Activated T-cell treated with anti-CD3 and anti-CD28 coated beads, Interleukin-2, amount 50 U/mL, for 72 hours (primary cell): ENCODE measurements at places on chromosomes 7 and 10. TPM values are rescaled to one million over a fixed set of nuclear protein-coding genes. Genes with fewer than 3 reads are reported as not detected.

Gene FKBP6
- total RNA-seq, result not detected

GRCh38 chr7:113307147-113307546, 188.8 kb upstream of the SMIM30 start:
- no peak overlapping the region for H3K4me3 ChIP-seq
- H3K27ac ChIP-seq, result no peak overlapping the region
- H3K36me3 ChIP-seq, result no peaks in the 10 kb centered on the region
- no peaks in the 10 kb centered on the region for H3K4me1 ChIP-seq

Gene OR9A2
- total RNA-seq, result 0.32 TPM

Gene ANKRD7
- total RNA-seq, result 1.8 TPM

DNA sequence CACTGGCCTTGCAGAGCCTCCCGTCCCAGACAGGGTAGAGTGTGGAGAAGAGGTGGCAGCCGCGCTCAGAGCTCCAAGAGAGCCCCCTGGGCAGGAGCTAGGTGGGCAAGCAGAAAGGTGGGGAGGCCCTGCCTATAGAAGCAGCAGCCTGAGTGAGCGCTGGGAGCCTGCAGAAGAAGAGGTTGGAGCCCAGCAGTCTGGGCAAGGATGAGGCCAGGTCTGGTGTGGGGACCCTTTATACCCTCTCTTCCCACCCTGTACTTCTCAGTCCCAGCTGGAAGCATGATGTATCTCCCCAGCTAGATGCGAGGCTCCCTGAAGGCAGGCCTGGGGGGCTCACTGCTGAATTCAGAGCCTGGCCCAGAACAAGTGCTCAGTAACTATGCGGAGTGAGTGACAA, 44.5 kb upstream of the ZMIZ1 start:
- H3K4me3 ChIP-seq, result no peak overlapping the region
- H3K27ac ChIP-seq, result no peak overlapping the region
- no peaks in the 10 kb centered on the region for H3K27me3 ChIP-seq
- no peaks in the 10 kb centered on the region for H3K36me3 ChIP-seq

GRCh38 chr10:124289851-124290795, 128.6 kb downstream of the OAT start:
- no peak for DNase-seq
- H3K36me3 ChIP-seq, result no peaks in the 10 kb centered on the region
- H3K4me1 ChIP-seq, result no peaks in the 10 kb centered on the region
- no peak overlapping the region for H3K27ac ChIP-seq
- H3K27me3 ChIP-seq, result no peaks in the 10 kb centered on the region

DNA sequence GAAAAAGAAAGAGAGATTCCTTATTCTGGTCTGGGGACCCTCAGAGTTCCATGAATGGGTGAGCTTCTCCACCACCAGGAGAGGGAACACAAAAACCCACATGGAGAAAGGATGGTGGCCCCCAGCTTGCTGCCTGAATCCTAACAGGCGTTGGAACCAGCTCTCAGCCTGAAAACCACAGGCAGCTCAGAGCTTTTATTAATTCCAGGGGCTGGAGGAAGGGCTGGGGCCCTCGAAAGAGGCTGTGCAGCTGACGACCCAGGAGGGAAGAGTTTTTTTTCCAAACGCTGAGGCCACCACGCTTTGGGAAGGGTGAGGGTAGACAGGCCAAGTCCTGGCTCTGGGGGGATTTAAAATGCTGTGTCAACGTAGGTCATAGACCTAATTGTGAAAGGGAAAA, 10.8 kb upstream of the ELN start:
- no peak overlapping the region for H3K4me3 ChIP-seq
- no peak overlapping the region for H3K27ac ChIP-seq
- H3K4me1 ChIP-seq, result no peaks in the 10 kb centered on the region
- no peaks in the 10 kb centered on the region for H3K36me3 ChIP-seq
- no peak for DNase-seq

GRCh38 chr10:79306644-79307220, 40.5 kb upstream of the PPIF start:
- H3K4me1 ChIP-seq, result no peaks in the 10 kb centered on the region
- H3K4me3 ChIP-seq, result no peak overlapping the region
- H3K27ac ChIP-seq, result no peak overlapping the region
- H3K27me3 ChIP-seq, result no peaks in the 10 kb centered on the region
- DNase-seq, result no peak
- peaks cover 2% of the 10 kb centered on the region for H3K36me3 ChIP-seq

- no peaks in the 10 kb centered on the region for H3K27me3 ChIP-seq
- no peak overlapping the region for H3K27ac ChIP-seq
- DNase-seq, result peak; percentile 33
- H3K4me3 ChIP-seq, result no peak overlapping the region
Observed at GRCh38 chr7:2100278-2101208, 132.2 kb downstream of the MAD1L1 start.

DNA sequence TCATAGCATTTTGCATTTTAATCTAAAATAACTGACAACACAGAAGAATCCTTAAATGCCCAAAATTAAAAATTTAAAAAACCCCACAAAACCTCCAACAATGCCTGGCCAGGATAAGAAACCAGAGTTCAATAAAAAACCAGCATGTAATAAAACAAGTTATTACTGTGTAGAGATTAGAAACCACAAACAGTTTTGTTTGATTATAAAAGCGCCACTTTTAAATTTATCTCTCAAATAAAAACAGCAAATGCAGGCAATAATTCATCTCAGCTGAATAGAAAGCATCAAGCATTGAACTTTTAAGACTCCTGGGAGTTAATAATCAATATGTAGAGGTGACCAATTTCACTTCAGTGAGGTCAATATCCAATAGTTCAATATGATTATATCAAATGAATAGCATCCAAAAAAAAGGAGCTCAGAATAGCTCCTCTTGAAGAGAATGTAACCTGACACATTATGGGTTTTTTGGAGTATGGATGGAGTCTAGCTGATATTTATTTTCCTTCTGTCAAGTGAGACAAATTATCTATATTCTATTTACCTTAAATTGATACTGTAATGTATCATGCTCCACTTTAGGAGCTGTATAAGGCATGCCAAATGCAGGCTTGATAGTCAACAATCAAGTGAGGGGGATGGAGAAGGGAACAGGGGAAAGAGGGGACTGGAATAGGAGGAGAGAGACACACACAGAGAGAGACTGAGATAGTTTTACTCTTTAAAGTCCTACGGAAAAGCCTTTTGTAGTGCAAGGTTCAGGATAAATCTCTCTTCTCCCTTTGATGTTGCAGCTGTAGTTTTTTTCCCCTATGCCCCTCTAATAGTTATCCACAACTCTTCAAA, 130.9 kb downstream of the RSU1 start:
- no peaks in the 10 kb centered on the region for H3K4me1 ChIP-seq
- no peak for DNase-seq
- no peak overlapping the region for H3K27ac ChIP-seq
- no peaks in the 10 kb centered on the region for H3K27me3 ChIP-seq
- H3K36me3 ChIP-seq, result no peaks in the 10 kb centered on the region
- H3K4me3 ChIP-seq, result no peak overlapping the region

DNA sequence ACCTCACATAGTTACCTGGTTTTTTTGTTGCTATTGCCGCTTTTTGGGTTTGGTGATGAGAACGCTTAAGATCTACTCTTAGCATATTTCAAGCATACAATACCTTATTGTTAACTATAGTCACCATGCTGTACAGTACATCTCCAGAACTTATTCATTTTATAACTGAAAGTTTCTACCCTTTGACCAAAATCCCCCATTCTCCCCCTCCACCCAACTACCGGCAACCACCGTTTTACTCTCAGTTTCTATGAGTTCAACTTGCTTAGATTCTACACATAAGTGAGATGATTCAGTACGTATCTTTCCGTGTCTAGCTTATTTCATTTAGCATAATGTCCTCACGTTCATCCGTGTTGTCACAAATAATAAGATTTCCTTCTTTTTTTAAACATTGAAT, 86.7 kb upstream of the IL6 start:
- no peak overlapping the region for H3K27ac ChIP-seq
- H3K36me3 ChIP-seq, result peaks cover 19% of the 10 kb centered on the region
- peak overlapping the region; percentile 0 for H3K4me3 ChIP-seq
- peak; percentile 63 for DNase-seq

Gene PRKCQ
- 49.2 TPM for total RNA-seq

Gene VPS41
- 64.9 TPM for total RNA-seq

GRCh38 chr10:69425041-69425440, 8.3 kb upstream of the TACR2 start:
- H3K36me3 ChIP-seq, result no peaks in the 10 kb centered on the region
- H3K4me1 ChIP-seq, result peaks cover 45% of the 10 kb centered on the region
- DNase-seq, result no peak
- H3K27ac ChIP-seq, result no peak overlapping the region
- no peak overlapping the region for H3K4me3 ChIP-seq

GRCh38 chr7:97871659-97872024, 566 bp downstream of the ASNS start:
- H3K4me3 ChIP-seq, result peak overlapping the region; percentile 97
- H3K27me3 ChIP-seq, result no peaks in the 10 kb centered on the region
- H3K4me1 ChIP-seq, result peaks cover 49% of the 10 kb centered on the region
- peak; percentile 40 for DNase-seq
- peak overlapping the region; percentile 97 for H3K27ac ChIP-seq

- peak; percentile 28 for DNase-seq
- H3K27ac ChIP-seq, result peak overlapping the region; percentile 56
- no peaks in the 10 kb centered on the region for H3K27me3 ChIP-seq
Observed at GRCh38 chr10:45421221-45422097, 47.4 kb downstream of the ALOX5 start.

DNA sequence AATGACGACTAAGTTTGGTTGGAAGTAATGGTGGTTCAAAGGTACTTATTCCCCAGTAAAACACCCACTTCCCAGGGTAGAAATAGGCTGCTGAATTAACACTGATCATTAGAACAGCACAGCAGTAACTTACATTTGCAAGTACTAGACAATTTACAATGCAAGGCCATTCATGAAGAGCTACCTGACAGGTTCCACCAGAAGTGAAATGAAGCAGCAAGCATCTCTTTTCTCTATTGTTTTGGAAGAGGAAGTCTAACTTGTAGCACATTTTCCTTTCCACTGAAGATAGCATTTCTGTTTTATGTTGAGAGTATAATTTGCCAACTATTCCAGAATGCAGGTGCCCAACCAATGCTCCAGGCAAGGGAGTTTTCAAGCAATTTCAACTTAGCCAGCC, 145.9 kb downstream of the CREB5 start:
- H3K27me3 ChIP-seq, result peaks cover 31% of the 10 kb centered on the region
- no peak overlapping the region for H3K4me3 ChIP-seq
- no peaks in the 10 kb centered on the region for H3K4me1 ChIP-seq
- no peak overlapping the region for H3K27ac ChIP-seq
- H3K36me3 ChIP-seq, result no peaks in the 10 kb centered on the region

Gene GIMAP8
- 10.2 TPM for total RNA-seq

Gene TRIM50
- total RNA-seq, result not detected

DNA sequence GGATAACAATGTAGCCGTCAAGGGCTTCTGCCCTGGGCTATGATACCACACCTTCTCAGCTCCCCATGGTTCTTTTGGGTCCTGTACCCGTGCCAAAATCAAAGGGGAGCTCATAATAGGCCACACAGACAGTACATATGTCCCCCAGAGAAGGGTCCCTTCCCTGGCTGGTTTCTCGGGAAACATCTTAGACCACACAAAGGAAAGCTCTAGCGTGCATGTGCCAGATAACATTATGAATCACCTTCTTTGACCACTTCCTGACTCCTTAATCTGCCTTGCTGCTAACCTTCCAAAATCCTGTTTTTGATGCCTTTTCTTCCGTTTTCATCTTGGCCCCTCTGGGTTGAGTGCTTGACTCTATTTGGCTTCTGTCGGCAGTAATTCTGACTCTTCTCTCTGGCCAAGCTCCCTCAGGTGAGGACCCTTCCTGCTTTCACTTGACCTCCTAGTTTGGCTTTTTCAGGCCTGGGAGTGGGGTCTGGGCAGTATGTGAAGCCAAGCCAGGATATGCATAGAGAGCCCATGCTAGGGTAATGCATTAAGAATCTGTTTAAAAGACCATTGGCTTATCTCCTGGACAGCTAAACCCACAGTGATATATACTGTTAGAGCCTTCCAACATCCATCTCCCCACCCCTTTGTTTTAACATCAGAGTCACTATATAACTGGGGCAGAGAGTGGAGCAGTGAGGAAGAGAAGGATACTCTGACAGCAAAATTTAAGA, 84.8 kb downstream of the ANLN start:
- peak overlapping the region; percentile 61 for H3K4me3 ChIP-seq
- no peaks in the 10 kb centered on the region for H3K27me3 ChIP-seq
- H3K27ac ChIP-seq, result no peak overlapping the region
- no peak for DNase-seq
- peaks cover 4% of the 10 kb centered on the region for H3K36me3 ChIP-seq
- peaks cover 20% of the 10 kb centered on the region for H3K4me1 ChIP-seq

Gene TM9SF3
- 76.7 TPM for total RNA-seq

DNA sequence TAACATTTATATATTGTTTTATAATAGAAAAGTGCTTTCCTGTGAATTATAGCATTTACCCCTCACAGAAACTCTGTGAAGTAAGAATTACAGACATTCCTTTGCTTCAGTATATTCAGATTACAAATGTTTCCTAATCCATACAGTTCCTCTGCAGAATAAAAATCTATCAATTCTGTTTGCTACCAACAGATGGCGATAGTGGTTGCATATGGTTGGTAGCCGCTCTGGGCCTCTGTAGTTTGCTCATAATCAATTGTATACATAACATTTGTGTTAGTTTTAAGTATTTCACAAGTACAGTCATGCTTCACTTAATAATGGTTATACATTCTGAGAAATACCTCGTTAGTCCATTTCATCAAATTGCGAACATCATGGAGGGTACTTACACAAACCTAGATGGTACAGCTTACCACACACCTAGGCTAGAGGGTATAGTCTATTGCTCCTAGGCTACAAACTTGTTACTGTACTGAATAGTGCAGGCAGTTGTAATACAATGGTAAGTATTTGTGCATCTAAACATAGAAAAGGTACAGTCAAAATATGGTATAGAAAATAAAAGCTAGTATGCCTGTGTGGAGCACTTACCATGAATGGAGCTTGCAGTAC, 94.4 kb upstream of the STEAP4 start:
- H3K4me3 ChIP-seq, result no peak overlapping the region
- DNase-seq, result no peak
- H3K4me1 ChIP-seq, result peaks cover 10% of the 10 kb centered on the region
- H3K27ac ChIP-seq, result no peak overlapping the region
- peaks cover 5% of the 10 kb centered on the region for H3K27me3 ChIP-seq

- peaks cover 36% of the 10 kb centered on the region for H3K4me1 ChIP-seq
- peaks cover 16% of the 10 kb centered on the region for H3K36me3 ChIP-seq
- no peaks in the 10 kb centered on the region for H3K27me3 ChIP-seq
- DNase-seq, result no peak
Observed at GRCh38 chr7:23184709-23185359, 3.0 kb downstream of the NUP42 start.
